ENCODE measurements at places on chromosomes 11 and 22. TPM values are rescaled to one million over a fixed set of nuclear protein-coding genes. Genes with fewer than 3 reads are reported as not detected.
A peak's percentile ranks its signal among the peaks of the same experiment; 100 is the strongest.

GRCh38 chr11:86149792-86150191 is 80.9 kb upstream of the PICALM start:
- no peak for DNase-seq

DNA sequence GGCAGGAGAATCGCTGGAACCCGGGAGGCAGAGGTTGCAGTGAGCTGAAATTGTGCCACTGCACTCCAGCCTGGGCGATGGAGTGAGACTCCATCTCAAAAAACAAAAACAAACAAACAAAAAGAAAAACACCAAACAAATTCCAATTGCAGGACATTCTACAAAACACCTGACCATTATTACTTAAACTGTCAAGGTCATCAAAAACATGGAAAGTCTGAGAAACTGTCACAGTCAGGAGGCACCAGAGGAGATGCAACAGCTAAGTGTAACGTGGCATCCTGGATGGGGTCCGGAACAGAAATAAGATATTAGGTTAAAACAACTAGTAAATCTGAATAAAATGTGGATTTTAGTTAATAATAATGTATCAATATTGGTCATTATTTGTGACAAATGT is 914 bp upstream of the DNAJB13 start:
- DNase-seq = no peak

DNA sequence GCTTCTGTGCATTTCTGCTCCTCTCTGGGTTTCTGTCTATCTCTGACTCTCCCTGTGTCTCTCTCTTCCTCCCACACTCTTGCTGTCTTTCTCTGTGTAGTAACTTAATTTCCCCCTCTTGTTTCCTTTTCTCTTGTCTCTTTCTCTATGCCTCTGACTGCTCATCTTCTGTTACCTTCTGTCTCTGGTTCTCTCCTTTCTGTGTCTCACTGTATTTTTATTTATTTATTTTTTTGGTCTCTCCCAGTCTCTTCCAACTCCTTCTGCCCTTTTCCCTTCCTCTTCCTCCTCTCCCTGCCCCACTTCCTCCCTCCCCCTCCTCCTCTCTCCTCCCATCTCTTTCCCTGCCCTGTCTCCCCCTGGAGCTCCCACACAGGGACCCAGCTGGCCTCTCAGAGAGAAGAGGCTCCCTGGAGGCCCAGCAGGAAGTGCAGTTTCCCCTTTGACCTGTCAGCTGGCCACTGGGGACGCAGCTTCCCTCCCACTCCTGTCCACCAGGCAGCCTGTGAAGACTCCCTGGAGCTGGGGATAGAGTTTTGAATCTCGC is 38.3 kb upstream of the MYH9 start:
- no peak for DNase-seq

DNA sequence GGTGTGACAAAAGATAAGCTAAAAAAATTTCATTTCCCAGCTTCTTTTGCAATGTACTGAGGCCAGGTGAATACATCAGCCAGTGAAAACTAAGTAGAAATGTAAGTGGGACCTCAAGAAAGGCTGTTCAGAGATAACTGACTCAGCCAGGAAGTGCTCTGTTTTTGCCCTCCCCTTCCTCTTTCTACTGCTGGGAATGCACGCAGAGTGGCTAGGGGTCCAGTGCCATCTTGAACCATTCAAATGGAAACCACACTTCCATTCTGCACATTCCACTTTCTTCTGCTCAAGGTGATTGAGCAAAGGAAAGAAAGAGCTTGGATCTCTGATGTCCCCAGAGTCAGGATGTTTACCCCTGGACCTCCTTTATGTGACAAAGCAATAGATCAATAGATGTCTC is 27.8 kb upstream of the LMO2 start:
- no peak for DNase-seq

- no peak for DNase-seq
Measured at GRCh38 chr11:104781719-104782376, 116.4 kb downstream of the CASP12 start.

GRCh38 chr22:36998620-36999351 is 20.5 kb downstream of the TST start:
- DNase-seq = no peak

DNA sequence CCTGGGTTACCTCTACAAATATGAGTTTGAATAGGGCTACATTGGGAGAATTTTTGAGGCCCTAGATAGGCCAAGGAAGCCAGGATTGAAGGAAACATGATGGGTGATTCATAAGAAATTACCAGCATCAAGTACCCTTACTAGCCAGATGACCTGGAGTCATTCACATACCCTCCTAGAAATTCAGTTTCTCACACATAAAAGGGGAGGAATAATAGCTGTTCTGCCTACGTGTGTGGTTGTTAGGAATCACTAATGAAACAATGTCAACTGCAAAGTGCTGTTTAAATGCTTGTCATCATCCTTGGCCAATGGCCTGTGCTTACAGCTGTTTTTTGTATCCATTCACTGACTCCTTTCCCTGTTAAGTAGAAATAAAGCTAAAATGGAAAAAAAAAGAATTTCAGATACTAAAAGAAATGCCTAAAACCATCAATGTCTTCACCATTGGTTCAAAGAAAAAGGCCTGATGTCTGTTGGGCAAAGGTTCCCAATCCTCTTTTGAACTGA is 114.4 kb downstream of the NCAM1 start:
- DNase-seq = no peak

DNA sequence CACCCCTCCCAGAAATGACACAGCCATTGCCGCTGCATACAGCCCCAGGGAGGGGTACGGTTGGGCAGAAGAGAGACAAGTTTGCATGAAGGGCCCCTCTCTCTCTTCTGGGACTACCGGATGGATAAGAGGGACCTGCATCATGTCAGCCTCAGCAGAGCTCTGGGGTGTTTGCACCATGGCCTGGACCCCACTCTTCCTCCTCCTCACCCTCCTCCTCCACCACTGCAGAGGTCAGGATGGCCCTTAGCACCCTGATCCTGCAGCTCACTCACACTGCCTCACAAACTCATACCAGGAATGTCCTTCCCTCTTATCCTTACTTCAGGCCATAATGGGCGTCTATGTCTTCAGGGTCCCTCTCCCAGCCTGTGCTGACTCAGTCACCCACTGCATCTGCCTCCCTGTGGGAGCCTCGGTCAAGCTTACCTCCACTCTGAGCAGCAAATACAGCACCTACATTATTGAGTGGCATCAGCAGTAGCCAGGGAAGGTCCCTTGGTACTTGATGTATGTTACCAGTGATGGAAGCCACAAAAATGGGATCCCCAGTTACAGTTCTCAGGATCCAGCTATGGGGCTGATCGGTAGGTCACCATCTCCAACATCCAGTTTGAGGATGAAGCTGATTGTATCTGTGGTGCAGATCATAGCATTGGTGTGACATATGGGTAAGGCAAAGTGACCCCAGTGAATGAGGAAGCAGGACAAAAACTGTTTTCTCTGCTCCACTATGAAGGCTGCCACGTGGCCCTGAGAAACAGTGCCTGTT is 62.2 kb upstream of the VPREB1 start:
- no peak for DNase-seq

DNA sequence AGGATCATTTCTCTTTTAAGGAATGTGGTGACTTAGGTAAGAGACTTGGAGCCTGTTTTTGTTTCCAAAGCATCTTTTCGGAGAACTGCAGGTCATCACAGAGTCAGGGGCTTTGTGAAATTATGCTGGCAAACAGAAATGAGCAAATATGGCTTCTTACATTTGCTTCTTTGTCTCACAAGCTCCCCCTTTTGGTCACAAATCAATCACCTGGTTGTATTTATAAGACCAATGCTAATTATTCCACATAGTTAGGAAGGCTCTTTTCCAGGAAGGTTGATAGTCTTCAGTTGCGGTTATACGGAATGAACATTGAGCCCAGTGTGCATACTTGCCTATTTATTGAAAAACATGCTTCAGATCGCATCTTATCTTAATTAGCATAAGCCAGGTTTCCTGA is 34.6 kb upstream of the CEP126 start:
- peak; percentile 44 for DNase-seq

- no peak for DNase-seq
Measured at GRCh38 chr11:28323621-28324020, 215.4 kb downstream of the METTL15 start.

DNA sequence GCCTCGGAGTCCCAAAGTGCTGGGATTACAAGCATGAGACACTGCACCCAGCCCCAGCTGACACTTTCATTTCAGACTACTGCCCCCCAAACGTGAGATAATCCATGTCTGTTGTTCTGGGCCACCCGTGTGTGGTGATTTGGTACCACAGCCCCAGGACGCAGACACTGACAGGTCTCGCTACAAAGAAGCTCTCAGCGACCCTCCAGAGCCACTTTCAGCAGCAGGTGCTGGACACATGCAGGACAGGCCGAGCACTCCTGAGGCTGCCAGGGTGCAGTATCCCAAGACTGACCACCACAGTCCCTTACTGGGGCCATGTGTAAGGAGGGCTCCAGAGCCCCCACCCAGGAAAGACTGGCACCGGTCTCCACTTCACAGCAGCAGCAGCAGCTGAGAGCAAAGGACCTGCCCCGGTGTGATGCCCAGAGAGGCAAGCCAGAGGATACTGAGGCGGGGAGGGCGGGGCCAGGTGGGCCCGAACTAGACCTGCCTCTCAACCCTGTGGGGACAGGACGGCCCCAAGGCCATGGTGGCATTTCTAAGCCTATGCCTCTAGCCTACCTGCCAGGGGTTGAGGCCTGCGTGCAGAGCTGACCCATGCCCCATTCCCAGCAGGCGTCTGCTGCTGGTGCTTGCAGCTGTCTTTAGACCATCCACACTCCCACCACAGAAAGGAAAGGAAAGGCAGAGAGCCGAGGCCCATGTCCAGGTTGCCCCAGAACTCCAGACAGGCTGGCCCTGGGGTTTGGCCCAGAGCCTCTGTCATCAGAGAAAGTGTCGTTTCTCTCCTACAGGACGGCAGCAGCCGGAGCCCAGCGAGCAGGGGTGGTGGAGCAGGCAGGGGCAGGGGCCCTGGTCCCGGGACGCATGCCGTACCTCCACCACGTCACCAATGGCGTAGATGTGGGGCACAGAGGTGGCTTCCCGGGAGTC is 28.0 kb upstream of the GNB1L start:
- no peak for DNase-seq

Gene CAPN1
- 115 TPM for total RNA-seq

Gene GRK2
- 15.2 TPM for total RNA-seq

Gene PATE2
- not detected for total RNA-seq

Gene PANX2
- 4.2 TPM for total RNA-seq
